Activated CD4-positive, alpha-beta T cell treated with anti-CD3 and anti-CD28 coated beads, Interleukin-2, amount 50 U/mL, for 1 hour (primary cell): ENCODE measurements at places on chromosomes 6 and 20.

DNA sequence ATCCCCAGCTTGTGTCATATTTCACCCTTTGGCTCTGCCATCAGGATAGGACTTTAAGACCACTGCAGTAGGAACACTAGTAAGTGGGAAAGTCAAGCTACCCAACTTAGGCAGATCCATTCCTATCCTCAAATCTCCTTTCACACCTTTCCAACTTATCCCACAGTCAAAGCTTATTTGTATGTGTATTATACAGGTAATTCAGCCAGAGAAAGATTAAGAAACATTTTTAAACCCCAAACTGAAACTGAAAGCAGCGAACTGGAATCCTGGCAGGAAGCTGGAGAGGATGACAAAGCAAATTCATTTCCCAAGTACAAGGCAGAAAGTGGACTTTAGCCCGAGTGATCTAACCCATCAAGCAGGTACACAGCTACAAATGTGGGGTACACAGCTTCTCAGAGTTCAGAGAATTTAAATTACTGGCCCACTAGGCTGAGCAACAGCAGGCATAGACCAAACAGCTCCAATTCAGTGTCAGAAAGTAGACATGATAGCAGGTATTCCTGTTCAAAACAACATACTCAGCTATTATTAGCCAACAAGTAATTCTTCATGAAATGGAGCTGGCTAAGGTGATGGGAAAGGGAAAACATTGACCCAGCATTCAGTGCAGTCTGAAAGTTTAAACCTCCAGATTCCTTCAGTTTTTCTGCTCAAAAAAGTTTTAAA is 39.1 kb downstream of the ILRUN start:
- no peak for DNase-seq

GRCh38 chr6:92688342-92688741 is 731.0 kb downstream of the EPHA7 start:
- DNase-seq, result no peak

DNA sequence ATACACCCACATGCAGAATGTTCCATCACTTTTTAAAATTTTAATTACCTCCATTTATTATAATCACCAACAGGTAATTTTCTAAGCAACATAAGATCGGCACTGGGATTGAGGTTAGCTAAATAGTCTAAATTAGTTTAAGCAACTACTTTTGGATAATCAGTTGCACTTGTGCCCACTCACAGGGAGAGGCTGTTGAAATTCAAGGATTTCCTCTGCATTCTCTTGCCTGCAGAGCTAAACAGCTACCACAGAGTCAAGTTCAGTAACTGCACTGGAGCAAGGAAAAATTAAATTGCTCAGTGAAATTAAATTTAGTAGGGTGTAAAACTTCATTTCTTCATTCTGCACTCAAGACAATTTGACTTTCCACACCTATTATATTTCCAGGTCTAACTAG is 120.7 kb upstream of the CCDC28A start:
- no peak for DNase-seq

DNA sequence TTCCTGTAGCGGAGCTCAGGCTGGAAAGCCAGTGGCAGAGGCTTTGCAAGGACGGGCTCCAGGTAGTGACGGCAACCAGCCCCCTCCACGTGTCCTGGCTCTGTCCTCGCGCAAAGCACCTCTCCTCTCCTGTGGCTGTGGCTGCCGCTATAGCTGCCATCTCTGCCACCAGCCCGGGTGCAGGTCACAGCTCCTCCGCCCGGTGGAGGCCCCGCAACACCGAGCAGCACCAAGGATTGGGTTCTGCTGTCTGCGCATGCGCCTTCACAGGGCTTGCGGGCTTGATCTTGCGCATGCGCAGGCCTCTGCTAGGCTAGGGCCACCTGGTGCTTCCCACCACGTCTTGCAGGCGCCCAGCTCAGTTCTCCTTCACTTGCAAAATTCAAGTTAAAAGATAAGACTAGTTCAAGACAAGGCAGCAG is 625.4 kb downstream of the QKI start:
- DNase-seq, result peak; percentile 7

- no peak for DNase-seq
These were observed 123.0 kb downstream of the UTRN start for GRCh38 chr6:144408161-144408560.

- no peak for DNase-seq
These were observed 182.3 kb downstream of the KIF16B start for GRCh38 chr20:16390991-16391390.

DNA sequence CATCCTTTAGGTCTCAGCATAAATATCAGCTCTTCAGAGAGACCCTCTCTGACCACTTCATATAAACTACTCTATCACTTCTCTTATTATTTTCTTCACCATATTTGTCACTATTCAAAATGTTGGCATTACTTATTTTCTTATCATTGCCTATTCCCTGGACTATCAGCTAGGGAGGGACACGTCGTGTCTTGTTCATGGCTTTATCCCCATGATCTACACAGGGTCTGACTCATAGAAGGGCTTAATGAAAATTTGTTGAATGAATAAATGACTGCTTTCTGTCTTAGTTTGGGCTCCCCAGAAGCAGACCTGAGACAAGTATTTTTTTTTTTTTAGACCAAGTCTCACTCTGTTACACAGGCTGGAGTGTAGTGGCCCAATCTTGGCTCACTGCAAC is 3.0 kb upstream of the CDK5RAP1 start:
- DNase-seq, result no peak

GRCh38 chr6:127587875-127588274 is 10.9 kb downstream of the C6orf58 start:
- no peak for DNase-seq

- no peak for DNase-seq
These were observed 591.9 kb downstream of the DOK5 start for GRCh38 chr20:55067158-55067825.

- DNase-seq, result no peak
These were observed 45.2 kb downstream of the HDGFL1 start for GRCh38 chr6:22614547-22614946.

DNA sequence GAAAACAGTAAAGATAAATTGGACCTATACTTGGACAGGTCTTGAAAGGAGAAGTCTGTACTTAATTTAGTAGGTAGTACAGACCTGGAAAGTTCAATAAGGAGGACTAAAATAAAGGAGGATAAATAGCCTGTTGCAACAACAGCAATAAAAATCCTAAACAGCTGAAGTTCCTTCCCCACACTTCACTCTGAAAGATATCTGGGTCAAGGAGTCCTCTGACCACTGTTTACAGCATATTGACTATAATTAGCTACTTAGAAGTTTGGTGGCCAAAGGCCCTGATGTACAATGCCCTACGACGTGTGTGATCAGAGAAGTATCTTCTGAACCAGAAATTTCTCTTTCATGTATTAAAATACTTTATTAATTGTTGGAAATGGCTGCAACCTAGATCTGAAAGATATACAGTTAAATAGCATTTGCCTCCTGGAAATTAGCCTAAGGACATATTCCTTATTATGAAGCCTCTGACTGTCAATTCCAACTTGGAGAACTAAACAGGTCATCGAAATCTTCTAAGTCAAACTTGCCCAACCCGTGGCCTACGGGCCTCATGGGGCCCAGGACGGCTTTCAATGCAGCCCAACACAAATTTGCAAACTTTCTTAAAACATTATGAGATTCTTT is 82.8 kb downstream of the KIF13A start:
- DNase-seq, result no peak

DNA sequence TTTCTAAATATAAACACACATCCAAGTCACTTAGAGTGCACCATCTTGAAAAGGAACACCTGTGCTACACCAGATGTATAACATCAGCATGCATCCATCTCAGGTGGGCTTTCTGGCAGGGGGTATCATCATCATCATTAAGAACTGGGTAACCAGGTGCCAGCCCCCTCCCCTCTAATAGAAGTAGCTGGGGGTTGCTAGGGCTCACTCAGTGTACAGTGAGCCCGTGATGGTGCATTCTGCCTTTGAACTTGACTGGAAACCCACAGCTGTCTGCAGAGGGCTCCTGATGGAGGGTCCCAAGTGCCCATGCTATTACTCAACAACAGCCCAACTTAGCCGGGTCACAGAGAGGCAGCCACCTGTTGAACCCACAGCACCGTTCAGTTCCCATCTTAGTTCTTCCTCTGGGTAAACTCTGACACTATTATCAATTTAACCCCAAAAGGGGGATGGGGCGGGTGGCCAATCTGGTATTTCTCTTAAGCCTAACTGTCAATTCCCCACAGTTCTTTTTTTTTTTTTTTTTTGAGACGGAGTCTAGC is 32.7 kb upstream of the CCND3 start:
- DNase-seq, result no peak

DNA sequence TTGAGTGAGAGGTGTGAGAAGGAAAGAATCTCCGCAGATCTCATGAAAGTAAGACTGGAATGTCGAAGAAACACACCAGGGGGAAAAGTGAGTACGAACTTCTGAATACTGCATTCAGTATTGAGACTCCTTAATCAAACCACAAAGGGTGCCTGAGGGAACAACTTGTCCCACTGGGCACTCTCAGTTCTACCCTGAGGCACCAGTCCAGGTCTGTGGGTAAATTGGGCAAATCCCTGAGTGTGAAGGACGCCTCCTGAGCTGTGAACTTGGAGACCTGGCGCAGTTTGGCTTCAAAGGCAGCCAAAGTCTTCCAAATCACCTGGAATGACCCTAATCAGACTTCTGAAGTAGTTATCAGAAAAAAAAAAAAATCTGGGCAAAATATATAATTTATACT is 329.7 kb downstream of the BTBD9 start:
- no peak for DNase-seq

- no peak for DNase-seq
These were observed 34.8 kb downstream of the CDKAL1 start for GRCh38 chr6:20569000-20569610.

DNA sequence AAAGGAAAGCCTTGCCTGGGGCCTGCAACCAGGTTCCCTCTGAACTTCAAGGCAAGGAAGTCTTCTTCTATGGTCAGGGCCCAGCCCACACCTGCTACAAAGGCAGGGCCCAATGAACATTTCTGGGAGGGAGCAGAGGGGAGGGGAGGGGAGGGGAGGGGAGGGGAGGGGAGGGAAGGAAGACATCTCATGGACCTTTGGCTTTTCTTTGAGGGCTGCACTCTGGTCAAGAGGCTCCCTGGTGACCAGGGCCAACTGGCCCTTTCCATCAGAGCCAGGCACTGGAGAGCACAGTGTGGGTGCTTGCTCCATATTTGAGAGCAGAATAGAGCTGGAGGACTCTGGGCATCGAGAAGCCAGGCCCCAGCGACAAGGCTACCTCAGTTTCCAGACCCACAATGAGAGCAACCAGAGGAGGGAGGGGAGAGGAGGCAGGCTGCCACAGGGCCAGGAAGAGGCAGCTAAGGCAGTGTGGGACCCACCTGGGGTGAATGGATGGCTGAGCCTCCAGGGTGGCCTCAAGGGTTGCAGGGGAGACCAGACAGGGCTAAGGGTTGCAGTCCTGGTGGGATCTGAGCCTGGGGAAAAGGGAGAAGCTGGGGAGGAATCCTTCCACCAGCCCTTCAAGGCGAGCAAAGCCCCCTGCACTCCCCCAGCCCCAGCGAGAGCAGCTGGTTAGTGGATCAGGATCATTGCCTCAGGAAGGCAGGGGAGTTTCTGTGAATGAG is 84.8 kb downstream of the MRPL14 start:
- no peak for DNase-seq

DNA sequence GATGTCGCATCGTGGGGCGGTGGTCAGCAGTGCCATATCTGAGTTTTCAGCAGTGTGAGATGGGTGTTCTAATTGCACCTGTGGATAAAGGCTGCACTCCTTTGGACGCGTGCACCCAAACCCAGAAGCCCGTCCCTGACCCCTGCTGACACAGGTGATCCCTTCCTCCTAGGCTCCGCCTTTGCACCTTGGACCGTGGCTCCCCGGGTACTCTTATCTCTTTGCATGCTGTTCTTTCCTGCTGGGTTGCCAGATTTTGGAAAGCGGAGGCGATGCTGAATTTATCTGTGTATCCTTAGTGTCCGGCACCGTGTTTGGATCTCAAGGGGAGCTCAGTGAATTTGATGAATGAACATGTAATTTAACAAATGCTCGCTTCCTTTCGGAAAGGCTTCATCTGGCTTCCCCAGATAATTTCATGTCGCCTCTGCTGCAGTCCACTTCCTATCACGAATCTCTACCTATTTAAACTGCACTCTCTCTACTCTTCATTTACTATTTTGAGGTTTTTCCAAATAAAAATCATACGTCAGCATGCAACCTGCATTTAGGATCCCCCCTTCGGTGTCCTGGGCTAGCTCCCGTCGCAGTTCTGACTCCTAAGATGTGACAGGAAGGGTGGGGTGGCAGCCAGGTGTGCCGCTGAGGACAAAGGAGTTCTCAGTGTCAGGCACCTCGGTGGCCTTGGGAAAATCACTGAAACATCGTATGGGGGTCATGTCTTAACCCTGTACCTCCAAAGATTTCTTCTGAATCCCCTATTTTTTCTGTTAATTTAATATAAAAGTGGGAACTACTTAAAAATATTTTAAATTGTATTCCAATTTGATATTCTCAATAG is 753 bp upstream of the PERP start:
- DNase-seq, result peak; percentile 16

DNA sequence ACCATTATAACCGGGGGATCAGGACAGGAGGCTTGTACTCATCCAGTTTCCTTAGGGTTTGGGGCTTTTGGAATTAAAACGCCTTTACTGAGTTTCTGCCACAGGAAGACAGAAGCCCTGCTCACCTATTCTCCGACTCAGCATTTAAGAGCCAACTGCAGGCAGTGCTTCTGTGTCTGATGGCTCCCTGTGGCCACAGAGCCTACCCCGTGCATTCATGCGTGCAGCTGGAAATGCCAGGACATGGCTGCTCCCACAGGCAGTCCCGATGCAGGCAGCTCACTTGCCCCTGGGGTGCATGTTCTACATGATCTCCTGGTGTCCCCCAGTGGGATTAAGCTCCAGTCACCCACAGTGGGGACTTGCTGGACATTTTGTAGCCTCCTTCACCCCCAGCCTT is 22.2 kb downstream of the ZNF831 start:
- no peak for DNase-seq

DNA sequence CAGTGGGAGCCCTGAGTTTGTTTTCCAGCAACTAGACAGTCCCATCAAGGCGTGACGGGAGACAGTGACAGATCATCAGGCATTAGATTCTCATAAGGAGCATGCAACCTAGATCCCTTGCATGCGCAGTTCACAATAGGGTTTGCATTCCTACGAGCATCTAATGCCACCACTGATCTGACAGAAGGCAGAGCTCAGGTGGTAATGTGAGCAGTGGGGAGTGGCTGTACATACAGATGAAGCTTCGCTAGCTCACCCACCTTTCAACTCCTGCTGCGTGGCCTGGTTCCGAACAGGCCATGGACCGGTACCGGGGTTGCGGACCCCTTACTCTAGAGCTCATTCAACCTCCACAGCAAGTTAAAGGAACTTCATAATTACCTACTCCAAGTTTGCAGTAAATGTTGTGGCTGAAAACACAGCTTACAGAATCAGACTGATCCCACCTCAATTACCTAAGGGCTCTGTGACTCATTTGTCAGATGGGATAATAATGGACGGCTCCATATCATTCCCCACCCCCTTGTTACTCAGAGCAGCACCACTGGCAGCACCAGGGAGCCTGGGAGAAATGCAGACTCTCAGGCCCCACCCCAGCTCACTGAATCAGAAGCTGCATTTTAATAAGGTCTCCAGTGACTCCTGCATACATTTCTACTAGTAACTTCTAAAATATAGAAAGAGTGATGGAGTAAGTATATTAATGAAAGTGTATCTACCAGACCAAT is 15.7 kb downstream of the PXMP4 start:
- no peak for DNase-seq
